Stromal cell of bone marrow (primary cell): ENCODE measurements at places on chromosomes 5 and 9.

- DNase-seq, result no peak
These were observed 9.0 kb downstream of the RACK1 start for GRCh38 chr5:181234455-181235306.

GRCh38 chr9:137157618-137158415 is 12.0 kb downstream of the LRRC26 start:
- DNase-seq, result no peak

- no peak for DNase-seq
These were observed 23.0 kb upstream of the NR3C1 start for GRCh38 chr5:143426437-143426991.

DNA sequence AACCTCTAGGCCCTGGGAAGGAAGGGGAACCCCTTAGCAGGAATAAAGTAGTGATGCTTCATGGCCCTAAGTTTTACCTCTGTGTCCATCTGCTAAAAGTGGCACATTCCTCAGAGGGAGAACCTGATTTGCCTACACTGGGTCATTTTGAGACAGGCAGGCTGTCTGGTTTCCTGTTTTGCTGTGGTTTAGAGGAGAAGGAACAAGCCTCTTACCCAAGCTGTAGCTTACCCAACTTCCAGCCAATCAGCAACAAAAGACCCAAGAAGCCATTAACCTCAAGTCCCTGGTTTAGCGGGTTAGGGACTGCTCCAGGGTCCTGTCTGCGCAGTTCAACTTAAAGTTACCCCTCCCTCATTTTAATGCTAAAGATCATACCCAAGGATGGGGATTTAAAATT is 411.0 kb downstream of the MAT2B start:
- no peak for DNase-seq

- peak; percentile 84 for DNase-seq
These were observed 55.4 kb upstream of the RPL26L1 start for GRCh38 chr5:172903790-172904189.

- DNase-seq, result no peak
These were observed at the start of gene PCDHGB2 for GRCh38 chr5:141359790-141360426. PCDHGB2 (plus strand) TSS chr5:141359994; CDS start chr5:141360136, 142 bp downstream.

DNA sequence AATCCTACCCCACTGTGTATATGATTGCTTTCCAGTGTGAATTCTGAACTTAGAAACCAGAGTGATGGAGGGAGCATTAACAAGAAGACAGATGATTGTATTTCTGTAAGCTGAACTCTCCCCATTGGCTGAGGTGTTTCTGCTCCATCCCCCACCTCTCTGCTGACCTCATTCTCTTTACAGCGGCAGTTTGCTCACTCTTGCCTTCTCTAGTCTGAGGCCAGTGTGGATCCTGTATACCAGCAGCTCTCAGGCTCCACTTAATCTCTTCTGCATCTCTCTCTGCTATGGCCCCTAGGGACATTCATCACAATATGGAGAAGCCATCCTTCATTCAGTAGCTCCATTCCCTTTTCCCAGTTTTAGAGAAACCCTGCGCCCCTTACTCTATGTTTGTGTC is 358.8 kb downstream of the MAN2A1 start:
- DNase-seq, result no peak

DNA sequence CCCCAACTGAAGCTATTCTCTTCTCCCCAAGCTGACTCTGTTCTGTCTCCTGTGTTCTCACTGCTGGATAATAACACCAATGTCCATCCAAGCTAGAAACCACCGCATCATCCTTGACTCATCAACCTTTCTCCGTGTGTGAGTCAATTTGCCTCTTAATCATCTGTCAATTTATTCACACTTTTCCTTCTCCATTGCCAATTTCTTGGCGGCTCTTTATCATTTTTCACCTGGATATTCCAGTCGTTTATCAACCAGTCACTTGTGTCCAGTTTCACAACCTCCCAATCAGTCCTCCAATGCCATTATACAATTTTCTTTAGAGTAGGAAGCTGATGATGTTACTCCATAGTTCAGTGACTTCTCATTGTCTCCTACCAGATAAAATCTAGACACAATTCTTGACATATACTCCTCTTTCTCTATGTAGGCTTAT is 45.4 kb upstream of the LIFR start:
- peak; percentile 62 for DNase-seq

DNA sequence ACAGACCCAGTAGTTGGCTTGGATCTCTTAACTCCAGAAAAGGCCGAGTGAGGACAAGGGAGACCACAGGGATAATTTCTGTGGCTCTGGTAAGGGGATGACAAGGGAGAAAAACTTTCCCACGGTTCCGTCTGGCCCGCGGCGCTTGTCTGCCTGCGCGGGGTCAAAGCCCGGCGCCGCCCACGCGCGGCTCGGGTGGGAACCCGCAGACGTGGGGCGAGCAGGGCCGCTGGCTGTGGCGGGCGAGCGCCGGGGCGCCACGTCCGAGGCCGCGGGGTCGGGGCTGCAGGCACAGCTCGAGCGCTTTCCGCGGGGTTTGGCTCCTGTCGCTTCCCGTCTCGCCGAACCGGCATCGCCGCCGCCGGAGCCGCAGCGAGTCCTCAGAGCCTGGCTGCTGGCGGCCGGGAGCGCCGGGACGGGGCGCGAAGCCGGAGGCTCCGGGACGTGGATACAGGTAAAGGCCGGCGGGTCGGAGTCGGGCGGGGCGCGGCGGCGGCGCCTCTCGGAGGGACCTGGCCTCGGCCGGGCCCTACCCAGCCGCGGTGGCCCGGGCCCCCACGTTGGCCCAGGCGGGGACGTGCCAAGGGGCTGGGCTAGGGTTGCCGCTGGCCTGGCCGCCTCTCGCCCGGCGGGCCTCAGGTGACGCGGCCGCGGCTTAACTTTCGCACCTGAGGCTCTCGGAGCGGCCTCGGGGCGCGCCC is at the start of gene RNF180:
Gene RNF180 (plus strand): TSS at position 344 of the 701 bp plus-strand sequence. CDS start 34,965 bp downstream, outside the sequence.
- DNase-seq, result no peak

DNA sequence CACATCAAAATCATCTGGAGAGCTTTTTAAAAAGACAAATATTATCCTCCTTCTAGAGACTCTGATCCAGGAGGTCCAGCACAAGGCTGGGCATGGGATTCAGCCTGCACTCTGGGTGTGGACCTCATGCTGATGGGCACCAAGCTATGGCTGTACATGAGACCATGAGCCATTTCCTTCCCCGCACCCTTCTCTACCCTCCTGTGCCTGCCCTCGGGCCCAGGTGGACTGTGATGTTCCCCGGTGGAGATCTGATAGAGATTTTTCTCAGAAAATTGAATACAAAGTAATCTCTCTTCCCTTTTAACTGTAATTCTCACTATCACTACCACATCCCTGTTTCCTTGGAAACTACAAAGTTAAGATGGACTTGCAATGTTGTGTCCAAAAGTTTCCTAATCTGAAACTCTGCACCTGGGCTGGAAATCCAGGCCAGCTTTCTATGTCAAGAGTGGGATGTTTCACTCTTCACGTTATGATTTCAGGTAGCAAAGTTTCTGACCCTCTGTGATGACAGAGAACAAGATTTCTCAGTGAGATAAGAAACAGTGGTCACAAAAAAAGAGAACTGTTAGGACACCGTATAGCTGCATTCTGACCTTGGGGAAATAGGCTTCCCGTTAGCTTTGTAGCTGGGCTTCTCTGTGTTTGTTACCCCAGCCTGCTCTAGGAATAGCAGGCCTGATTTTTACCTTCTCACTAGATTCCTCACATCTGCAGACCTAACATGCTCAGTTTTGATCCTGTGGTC is 11.5 kb downstream of the SFXN1 start:
- DNase-seq, result no peak

DNA sequence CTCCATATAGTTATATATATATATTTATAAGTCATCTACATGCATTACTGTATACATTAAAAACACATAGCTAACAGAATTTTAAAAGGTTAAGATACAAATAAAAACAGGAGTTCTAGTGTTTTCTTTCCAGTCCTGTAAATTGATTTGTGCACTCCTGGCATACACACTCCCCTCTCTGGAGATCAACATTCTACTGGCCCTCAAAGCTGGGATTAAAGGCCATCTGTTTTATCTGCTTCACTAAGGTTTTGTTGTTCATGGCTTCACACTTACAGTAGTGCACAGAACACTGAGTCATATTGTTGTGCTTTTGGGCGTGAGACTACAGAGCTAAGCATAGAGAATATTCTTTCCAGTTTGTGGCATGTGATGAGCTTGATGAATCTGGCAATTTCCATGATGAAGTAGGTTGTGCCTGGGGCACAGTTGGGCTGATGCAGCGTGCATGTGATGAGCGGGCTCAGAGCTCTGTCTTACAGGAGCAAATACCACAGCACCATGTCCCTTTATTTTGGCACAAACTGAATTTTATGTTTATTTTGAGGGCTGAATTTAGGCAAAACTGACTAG is 98.2 kb downstream of the TAF11L14 start:
- no peak for DNase-seq

DNA sequence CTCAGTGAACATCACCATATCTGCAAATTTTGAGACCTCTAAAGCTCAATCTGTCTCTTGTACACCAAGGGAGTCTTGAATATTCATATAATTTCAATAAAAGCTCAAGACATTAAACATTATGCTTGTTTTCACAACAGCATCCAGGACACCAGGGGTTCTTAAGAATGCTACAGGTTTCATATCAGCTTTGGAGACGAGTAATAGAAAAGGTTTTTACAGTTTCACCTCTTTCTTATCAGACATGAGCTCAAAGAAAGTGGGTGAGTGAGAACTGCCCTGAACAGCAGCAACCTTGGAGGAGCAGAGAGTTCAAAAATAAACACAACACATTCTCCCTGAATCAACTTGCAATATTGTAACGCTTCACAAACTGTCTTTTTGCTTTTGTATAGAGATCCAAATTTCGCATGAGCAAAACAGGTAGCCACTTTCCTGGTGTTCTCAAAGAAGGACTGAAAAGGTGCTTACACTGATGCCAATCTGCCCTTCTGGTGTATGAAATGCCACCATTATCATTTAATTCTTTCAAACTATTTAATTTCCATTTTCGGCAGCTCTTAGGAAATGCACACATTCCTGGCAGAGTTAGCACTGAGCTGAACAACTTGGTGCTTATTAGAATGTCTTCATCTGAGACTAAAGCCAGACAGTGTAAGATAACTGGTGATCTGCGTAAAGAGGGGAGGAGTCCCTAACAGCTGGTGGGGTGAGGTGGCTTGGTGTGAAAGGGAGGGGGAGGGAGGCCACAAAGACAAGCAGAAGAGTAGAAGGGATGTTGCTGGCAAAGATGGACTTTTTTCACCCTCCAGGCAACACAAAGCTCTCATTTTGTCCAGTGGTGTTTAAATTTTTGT is 535.3 kb downstream of the PDE4D start:
- DNase-seq, result no peak

DNA sequence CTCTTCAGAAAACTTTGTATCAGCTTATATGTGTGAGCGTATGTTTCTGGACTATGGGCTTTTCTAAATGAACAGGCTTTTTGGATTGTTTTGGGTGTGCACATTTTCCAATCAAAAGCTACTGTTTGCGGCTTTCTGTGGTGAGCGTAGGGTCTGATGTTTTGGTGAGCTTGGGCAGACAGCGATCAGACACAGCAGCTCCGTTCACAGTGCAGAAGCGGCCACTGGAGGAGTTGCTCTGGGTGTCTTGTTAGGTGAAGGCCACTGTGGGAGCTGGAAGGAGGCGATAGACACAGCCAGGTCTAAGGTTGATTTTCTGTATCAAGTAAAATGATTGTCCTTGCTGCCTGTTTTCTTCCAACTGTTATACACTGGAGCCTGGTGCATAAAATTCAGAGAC is 11.1 kb downstream of the PRRC2B start:
- DNase-seq, result no peak

DNA sequence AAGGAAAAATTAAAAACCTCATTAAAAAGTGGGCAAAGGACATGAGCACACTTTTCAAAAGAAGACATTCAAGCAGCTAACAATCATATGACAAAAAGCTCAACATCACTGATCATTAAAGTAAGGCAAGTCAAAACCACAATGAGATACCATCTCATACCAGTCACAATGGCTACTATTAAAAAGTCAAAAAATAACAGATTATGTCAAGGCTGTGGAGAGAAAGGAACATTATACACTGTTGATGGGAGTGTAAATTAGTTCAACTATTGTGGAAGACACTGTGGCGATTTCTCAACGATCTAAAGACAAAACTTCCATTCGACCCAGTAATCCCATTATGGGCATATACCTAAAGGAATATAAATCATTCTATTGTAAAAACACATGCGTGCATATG is 35.8 kb downstream of the HINT1 start:
- DNase-seq, result no peak

- peak; percentile 76 for DNase-seq
These were observed 84.2 kb upstream of the PCSK1 start for GRCh38 chr5:96517295-96517694.

DNA sequence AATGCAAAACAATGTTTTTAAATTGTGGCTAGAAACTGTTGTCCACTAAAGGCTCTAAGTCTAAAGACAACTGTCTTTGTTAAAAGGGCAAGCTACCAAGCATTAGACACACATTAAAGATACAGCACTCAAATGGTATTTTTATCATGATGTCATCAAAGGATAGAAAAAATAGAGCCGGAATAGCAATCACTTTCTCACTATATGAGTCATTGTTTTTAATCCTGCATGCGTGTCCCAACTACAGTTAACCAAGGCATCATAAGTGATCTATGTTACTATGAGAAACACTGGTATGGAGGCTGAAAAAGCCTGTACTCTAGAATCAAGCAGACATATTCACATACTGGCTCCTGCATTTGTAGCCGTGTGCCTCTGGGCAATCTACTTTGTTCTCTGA is 1.9 kb upstream of the PJA2 start:
- peak; percentile 91 for DNase-seq

- DNase-seq, result no peak
These were observed 22.5 kb upstream of the SMC2 start for GRCh38 chr9:104071589-104071988.

GRCh38 chr5:57594436-57594835 is 111.8 kb upstream of the ACTBL2 start:
- DNase-seq, result no peak

GRCh38 chr9:93155716-93156474 is 21.8 kb upstream of the NINJ1 start:
- no peak for DNase-seq

DNA sequence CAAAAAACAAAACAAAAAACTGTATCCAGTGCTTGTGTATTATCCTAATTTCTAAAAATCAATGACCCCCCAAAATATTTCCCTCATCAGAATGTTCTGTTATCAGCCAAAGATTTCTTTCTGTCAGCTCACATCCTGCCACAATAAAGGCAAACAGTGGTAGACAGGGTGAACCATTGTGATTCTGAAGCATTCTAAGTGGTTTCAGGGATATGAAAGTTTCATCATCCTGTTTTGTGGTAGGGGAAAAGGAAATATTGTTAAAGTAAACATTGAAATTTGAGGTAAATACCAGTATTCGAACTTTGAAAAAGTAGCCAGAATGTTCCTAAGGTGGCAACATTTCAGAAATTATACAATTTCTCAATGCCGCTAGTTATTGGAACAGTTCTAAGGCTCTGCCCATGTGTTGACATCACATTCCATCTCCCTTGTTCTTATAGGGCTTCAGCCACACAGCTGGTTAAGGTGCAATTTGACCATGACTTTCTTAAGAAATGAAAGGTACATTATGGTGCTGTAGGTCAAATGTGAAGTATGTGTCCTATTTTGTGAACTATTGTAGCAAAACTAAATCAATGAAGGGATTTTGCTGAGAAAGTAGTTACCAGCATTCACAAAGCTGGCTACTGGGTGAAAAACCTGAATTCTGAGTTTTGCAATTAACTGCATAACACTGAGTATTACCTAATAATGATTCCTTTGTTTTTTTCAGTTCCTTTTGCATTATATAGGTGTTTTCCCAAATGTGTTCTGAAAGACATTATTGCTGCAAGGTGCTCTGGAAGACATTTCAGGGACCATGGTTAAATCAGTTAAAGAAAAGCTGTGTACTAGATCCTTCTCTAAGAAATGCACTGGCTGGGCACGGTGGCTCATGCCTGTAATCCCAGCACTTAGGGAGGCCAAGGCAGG is 107.6 kb upstream of the RASGRF2 start:
- no peak for DNase-seq

- DNase-seq, result peak; percentile 13
These were observed 39.3 kb upstream of the TLX3 start for GRCh38 chr5:171269717-171270116.
